CD4-positive, alpha-beta T cell treated with Interleukin-10 for 1 hour (primary cell): ENCODE measurements at places on chromosomes 12 and 14.
A peak's percentile ranks its signal among the peaks of the same experiment; 100 is the strongest.

GRCh38 chr14:60789656-60790055 is 55.1 kb downstream of the MNAT1 start:
- DNase-seq = no peak

DNA sequence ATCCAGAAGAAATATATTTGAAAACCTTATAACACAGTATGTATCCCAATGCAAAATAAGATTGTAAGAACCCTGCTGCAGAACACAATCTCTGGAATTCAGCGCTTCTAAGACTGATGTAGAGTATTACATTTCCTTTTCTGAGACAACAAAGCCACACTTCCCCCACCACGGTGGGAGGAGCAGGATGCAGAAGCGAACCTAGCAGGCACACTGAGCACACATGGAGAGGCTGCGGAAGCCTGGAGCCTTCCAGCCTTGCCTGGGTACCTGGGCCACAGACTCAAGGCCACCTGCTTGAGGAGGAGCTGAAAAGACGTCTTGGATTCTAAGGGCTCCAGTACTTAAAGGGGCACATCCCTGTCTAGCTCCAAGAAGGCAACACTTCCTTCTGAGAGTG is 46.4 kb downstream of the TCHP start:
- no peak for DNase-seq

DNA sequence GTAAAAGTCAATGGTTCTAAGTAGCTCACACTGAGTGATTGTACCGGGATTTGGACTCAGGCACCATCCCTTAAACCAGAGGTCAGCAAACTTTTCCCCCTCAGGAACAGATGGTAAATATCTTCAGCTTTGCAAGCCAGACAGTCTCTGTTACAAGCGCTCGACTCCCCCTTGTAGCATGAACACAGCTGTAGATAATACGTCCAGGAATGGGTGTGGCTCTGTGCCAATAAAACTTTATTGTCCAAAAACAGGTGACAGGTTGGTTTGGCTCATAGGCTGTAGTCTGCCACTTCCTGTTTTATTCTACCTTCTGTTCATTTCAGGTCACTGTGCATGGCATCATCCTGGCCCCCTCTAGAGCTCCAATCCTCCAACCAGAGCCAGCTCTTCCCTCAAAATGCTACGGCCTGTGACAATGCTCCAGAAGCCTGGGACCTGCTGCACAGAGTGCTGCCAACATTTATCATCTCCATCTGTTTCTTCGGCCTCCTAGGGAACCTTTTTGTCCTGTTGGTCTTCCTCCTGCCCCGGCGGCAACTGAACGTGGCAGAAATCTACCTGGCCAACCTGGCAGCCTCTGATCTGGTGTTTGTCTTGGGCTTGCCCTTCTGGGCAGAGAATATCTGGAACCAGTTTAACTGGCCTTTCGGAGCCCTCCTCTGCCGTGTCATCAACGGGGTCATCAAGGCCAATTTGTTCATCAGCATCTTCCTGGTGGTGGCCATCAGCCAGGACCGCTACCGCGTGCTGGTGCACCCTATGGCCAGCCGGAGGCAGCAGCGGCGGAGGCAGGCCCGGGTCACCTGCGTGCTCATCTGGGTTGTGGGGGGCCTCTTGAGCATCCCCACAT is 7.6 kb downstream of the BDKRB1 start:
- no peak for DNase-seq

GRCh38 chr12:69929531-69929930 is 104.5 kb downstream of the MYRFL start:
- DNase-seq = no peak

DNA sequence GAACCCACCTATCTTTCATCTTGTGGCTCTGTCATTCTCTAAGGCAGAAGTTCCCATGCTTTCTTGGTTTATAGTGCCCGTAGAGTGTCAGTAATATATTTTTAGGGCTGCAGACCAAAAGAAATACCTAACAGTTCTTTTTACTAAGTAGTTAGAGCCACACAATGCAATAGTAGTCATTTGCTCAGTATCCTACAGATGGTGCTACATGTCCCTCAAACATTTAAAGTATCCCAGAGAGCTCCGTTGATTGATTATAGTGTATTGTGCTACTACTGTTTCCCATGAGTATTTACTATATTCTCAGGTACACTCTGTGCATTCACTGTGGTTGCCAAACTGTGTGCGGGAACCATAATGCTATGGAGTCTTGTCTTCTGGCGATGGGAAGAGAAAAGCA is 4.7 kb upstream of the PLBD1 start:
- DNase-seq = no peak

- DNase-seq = peak; percentile 44
Measured at GRCh38 chr12:57461276-57461916, 1.8 kb downstream of the GLI1 start.

- DNase-seq = peak; percentile 21
Measured at GRCh38 chr12:131592972-131593371, 117.9 kb upstream of the SFSWAP start.

GRCh38 chr12:29534935-29535334 is 37.4 kb upstream of the OVCH1 start:
- DNase-seq = no peak

- peak; percentile 49 for DNase-seq
Measured at GRCh38 chr14:60266021-60266937, 17.3 kb downstream of the PPM1A start.

- DNase-seq = no peak
Measured at GRCh38 chr12:32033406-32033805, 73.2 kb upstream of the BICD1 start.
